Kasumi-1 (cell line): ENCODE measurements at places on chromosomes 5 and 9.
A peak's percentile ranks its signal among the peaks of the same experiment; 100 is the strongest.

GRCh38 chr5:132754111-132754510, 6.9 kb downstream of the CCNI2 start:
- DNase-seq = no peak

- DNase-seq = no peak
Observed at GRCh38 chr5:119527351-119527750, 75.1 kb downstream of the HSD17B4 start.

GRCh38 chr5:93022796-93023447, 558.1 kb downstream of the NR2F1-AS1 start:
- DNase-seq = no peak

GRCh38 chr9:88184976-88185375, 46.7 kb upstream of the SPATA31C2 start:
- DNase-seq = no peak

DNA sequence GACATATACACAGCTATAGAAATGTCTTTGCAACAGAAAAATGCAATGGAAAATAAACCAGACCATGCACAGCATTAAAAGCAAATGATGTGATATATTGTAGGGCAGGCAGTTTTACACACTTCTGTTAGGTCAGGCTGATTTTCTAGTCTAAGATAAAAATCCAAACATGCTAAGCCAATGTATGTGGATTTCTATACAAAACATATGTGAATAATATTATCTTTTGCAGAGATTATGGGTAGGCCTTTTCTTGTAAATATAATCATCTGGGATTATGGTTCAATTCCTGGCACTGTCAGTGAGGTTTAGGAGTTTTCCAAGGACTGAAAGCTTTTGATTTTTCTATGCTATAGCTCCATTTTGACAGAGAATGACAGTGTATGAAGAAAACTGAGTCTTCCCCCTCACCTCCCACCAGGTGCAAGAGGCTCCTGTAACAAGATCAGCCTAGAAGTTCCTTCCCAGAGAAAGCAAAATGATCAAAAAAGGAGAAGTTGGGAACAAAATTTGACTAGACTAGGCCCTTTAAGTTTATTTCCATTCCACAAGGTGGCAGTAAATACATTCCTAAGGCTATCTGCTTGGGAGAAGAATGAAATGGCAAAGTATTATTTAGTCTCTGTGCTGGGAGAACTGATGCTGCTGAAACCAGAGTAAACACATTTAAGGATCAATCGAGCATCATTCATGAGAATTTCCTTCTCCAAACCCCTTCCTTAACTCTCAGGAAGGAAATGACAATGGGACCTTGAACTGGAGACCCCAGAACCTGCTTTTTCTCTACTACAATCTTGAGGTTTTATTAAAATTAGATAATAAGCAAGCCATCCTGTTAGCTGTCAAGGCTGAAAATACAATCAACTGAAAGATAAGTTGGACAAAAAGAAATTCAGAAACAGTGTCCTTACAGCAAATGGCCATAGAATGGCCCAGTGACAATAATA, 133.0 kb upstream of the TUT7 start:
- DNase-seq = peak; percentile 91

- DNase-seq = no peak
Observed at GRCh38 chr5:64625678-64626077, 64.6 kb upstream of the SHISAL2B start.
